ENCODE measurements at places on chromosomes 13 and 19.

GRCh38 chr13:99949679-99950413 lies 21.7 kb downstream of the ZIC5 start:
- DNase-seq, result no peak

DNA sequence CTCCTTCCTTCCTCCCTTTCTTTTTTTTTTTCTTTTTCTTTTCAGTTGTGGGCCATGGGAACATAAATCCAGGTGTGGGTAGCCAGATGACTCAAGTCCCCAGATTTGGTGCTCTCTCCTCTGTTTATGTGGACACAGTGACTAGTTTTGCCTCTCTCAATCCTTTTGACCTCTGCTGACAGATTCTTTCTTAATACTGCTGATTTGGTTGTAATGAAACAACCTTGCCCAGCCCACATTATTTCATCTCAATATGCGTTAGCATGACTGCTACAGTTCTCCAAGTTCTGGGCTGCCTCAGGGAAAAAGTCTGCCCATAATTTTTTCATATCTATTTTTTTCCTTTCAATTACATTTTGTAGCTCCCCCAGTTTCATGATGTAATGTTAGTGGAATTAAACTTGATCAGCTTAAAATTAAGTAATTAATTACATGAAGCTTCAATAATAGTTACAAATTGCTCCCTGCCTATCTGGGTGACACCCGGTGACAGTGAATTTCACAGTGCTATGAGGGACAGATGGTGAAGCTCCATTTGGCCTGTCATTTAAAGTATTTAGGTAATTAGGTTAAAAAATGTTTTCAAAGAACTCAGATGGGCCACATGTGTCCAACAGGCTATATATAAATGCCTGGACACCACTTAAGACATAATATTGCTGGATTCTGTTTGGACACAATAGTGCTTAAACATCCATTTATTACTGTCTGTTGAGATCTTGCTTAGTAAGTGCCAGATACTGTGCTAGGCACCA lies 118.8 kb upstream of the FRY start:
- DNase-seq, result no peak

DNA sequence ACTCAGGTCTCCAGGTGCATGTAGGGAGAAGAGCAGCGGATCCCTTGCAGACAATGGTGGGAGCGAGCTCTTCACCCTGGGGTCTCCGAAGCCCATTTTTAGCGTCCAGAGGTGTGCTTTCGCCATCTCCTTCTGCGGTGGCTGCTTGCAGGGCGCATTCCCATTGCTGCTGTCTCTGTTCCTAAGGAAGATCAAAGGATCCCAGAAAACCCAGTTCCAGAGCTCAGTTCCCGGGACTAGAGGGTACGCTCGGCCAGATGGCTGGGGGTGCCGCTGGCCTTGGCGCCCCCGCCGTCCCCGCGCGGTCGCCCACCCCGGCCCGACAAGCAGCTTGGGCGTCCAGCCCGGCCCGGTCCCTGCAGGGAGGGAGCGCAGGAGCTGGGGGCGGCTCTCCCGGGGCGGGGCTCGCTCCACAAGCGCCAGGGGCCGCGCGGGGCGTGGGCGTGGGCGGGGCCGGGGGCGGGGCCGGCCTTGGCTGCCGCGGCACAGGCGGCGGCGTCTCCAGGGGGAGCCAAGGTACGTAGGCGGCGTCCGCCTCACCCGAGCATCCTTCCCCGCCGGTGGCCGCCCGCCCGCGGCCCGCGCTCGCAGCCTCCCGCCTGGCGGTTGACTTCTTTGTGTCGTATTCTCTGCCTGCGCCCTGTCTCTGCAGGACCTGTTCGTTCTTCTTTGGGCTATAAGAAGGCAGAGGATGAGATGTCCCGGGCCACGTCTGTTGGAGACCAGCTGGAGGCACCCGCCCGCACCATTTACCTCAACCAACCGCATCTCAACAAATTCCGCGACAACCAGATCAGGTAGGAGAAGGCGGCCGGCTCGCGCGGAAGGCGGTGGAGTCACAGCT lies 96.8 kb downstream of the ATP8A2 start:
- no peak for DNase-seq

DNA sequence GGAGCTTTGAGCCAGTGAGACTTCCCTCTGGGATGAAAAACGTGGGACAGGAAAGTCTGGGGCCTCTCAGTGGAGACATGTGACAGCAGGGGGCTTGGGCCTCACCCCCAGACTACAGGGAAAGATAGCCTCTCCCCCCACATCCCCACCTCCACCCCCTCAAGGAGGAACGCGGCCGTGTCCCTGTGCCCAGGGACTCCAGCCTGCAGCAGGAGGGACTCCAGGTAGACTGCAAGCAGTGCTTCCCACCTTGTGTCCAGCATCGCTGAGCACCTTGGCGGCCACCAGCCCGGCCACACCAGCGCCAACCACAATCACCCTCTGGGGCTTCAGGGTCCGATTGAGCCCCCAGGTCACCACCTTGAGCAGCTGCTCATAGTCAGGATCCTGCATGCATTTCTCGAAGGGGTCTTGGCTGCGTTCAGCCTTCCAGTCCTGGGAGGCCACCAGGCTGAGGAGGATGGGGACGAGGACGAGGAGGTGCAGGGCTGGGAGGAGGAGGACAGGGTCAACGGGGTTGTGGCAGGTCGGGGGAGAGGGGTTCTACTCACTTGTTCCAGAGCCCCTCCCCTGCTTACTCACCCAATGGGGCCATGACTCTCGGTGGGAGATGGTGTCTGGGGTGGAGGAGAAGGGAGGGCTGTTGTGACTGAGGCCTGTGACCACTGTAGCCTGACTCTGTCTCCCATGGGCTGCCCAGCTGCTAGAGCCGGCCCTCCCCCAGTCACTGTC lies 955 bp downstream of the IL4I1 start:
- no peak for DNase-seq

DNA sequence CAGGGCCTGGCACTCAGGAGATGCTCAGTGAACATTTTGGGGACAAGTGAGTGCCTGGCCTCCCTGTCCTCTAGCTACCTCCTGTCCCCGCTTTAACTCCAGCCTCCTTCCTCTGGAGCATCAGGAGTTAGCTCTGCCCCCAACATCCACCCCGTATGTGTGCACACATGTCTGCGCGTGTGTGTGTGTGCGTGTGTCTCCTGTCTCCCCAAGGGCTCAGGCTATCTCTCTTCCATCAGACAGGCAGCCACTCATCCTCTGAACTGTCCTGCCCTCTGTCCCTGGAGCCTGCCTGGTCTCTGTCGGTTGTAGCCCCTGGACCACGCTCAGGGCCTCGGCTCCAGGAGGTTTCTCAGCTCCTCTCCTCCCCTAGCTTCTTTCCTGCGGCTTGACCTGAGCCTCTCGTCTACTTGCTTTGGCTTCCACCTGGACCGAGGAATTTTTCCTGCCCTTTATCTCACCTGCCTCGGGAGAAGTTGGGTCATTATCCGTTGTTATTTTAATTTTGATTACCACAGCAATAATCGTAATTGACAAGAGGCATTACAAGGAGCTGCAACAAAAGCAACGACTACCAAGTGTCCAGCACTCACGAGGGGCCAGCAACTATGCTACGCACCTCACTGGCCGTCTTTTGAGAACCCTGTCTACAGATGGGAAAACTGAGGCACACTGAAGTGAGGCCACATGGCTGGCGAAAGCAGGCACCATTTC lies 32.0 kb upstream of the ASF1B start:
- no peak for DNase-seq

GRCh38 chr13:99087954-99088491 lies 110.2 kb upstream of the DOCK9 start:
- DNase-seq, result no peak

- DNase-seq, result no peak
Measured at GRCh38 chr13:83515268-83516015, 366.8 kb downstream of the SLITRK1 start.

GRCh38 chr13:31896427-31896826 lies 135.1 kb upstream of the FRY start:
- DNase-seq, result peak; percentile 90

GRCh38 chr19:13132471-13133180 lies 14.6 kb downstream of the NACC1 start:
- peak; percentile 85 for DNase-seq

DNA sequence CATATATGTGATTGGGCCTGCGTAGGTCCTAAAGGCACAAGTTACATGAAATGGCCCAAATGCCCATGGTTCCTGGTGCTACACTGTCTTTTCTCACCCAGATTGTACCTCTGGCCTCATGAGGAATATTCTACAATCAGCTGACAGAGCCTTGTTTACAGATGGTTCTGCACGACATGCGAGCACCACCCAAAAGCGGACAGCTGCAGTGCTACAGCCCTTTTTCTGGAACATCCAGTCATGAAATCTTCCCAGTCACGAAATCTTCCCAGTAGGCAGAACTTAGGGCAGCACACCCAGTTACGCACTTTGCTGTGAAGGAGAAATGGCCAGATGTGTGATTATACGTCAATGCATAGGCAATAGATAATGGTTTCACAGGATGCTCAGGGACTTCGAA lies 7.7 kb upstream of the ELF1 start:
- no peak for DNase-seq

- DNase-seq, result no peak
Measured at GRCh38 chr13:95195146-95195545, 106.1 kb downstream of the ABCC4 start.

GRCh38 chr13:80340651-80341100 lies 250 bp downstream of the SPRY2 start:
- no peak for DNase-seq

DNA sequence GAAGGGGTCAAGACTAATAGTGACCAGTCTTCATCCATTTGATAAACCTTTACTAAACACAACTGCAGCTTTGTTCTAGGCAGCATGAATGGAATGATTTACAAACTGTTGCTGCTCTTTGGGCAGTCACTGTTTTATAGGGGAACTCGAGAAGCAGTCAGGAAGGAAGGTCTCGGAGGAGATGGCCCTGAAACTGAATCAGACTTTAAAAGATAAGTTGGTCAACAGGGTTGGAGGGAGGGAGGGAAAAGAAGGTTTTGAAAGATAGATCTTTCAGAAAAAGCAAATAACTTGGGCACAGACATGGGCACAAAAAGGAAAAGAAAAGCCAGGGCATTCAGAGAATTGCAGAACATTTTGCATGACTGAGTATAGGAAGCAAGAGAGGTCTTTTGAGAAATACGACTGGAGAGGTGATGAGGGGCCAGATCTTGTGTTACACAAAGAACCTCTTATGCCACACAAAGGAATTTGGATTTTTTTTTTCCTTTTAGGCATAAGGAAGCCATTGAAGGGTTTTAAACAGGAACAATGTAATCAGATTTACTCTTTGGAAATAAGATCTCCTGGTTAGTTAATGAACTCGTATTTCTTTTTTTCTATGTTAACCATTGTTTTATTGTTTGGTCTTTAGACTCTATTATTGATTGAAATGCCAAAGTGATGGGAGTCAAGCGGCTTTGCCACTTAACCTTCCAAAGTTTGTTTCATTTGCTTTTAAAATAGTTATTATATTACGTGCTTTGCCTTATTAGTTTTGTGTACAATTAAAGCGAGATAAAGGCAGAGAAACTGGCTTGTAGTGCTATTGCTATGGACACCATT lies 37.5 kb upstream of the SACS start:
- DNase-seq, result no peak

- DNase-seq, result no peak
Measured at GRCh38 chr13:80900561-80900960, 559.6 kb upstream of the SPRY2 start.

GRCh38 chr13:95391785-95392184 lies 90.5 kb upstream of the ABCC4 start:
- DNase-seq, result no peak

- DNase-seq, result no peak
Measured at GRCh38 chr19:56508290-56508778, 679 bp downstream of the ZNF471 start.
